Motor neuron (in vitro differentiated cells): ENCODE measurements at places on chromosomes 5 and 9. TPM values are rescaled to one million over a fixed set of nuclear protein-coding genes. Genes with fewer than 3 reads are reported as not detected.

GRCh38 chr9:108836781-108837180, 19.0 kb downstream of the ACTL7B start:
- ATAC-seq = no peak

Gene ANKRD34B
- total RNA-seq = 0.11 TPM in 1 of 2 replicates, not detected in the other

Gene LCN12
- 1.7 and 2.7 TPM in 2 replicates for total RNA-seq

Gene ELL2
- total RNA-seq = 8.4 and 9.2 TPM in 2 replicates

Gene ANKRD20A1
- 1.1 and 1.4 TPM in 2 replicates for total RNA-seq

DNA sequence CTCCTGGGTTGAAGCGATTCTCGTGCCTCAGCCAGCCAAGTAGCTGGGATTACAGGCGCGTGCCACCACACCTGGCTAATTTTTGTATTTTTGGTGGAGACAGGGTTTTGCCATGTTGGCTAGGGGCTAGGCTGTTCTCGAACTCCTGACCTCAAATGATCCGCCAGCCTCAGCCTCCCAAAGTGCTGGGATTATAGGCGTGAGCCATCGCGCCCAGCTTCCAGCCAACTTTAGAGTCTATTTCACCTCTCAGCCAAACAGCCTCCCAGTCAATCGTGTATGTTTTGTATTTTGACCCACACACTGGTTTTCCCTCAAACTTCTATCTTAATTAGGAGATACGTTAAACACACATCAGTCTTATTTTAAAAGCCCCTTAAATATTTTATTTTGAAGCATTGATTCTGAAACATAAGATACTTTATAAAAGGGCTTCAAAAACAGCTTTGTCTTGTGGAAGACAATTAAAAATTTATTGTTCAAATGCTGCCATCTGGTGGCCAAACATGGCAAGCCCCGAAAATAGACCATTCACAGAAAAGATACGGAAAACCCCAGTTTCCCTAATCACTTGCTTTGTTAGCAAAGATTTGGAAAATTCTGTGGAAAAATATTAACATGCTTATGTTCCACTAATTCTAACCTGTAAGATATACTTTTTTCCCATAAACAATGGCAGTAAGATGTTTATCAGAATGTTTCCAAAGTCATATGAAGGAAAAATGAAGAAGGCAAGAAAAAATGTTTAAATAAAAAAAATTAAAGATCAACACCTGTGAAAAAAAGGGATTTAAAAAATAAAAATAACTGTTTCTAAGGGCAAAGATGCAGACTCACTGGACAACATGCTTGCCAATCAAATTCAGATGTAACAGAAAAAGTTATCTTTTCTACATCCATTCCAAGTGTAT, 33.1 kb downstream of the APTX start:
- ATAC-seq = no peak

GRCh38 chr9:112921549-112921948, 30.9 kb upstream of the SLC46A2 start:
- peak; percentile 92 for ATAC-seq

DNA sequence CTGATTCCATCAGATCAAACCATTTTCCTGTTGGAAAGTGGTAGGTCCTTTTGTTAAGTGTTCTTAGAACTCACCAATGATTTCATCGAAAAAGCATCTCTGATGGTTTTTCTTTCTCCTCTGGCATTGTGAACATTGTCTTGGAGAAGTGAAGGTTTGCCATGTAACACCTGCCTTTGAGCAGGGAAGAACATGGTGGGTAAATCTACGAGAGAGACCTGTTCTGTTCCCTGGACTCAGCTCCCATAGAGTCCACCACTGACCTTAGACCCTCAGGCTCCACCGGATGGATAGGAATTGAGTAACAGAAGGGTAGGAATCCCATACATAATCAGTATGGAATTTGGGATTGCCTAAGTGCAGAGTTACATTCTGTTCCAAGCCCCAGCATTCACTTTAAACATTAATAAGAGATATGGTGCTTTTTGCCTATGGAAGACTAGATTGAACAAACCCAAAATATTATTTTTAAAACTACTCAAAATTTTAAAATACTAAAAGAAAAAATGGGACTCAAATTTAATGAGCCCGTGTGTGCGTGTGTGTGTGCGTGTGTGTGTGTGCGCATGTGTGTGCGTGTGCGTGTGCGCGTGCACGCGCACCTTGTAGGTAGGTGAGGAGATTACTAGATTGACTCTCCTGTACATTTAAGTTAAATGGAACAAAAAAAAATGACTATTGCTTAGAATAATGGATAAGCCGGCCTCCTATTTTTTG, 92.0 kb downstream of the C9orf152 start:
- ATAC-seq = peak; percentile 54

GRCh38 chr5:128304791-128305190, 221.2 kb downstream of the SLC12A2 start:
- ATAC-seq = no peak

DNA sequence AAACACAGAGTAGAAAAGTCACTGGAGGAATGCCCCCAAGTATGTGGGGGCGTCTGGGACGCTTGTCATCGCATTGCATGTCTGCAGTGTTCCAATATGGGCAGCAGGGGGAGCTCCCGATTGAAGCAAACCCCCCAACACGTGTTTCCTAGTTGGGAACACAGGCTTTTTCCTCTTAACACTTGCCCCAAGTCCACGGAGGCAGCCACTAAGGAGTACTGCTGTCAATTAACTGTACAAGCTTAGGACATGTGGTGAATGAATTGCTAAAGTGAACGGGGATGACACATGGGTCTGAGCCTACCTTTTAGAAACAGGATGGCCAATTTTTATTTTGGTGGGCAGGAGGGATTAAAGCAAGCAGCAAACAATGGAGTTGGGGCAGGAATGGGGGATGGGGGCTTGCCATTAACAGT, 2.2 kb downstream of the GABRB2 start:
- ATAC-seq = no peak

Gene KCNN2
- 0.52 and 0.68 TPM in 2 replicates for total RNA-seq

- no peak for ATAC-seq
Observed at GRCh38 chr9:129769669-129770068, 16.8 kb upstream of the PTGES start.

Gene OMD
- 0.14 TPM in 1 of 2 replicates, not detected in the other for total RNA-seq
